ENCODE measurements at places on chromosomes 2 and 18.

DNA sequence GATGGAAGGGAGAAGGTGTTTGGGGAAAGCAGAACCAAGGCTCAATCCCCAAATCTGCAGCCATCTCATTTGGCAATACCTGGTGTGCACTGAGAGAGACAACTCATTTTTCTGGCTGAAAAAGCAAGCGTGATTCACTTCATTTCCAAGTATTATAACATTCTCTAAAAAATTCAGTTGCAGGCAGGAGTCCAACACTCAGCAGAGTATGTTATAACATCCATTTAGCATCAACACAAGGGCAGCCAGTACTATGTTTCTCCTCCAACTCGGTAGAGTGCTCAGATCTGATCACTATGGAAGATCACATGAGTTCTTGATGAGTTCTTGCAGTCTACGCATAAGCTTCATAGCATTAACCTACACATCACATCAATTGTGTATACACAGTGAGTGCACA is 99.4 kb upstream of the PID1 start:
- no peak for DNase-seq

- no peak for DNase-seq
These were observed 78.2 kb downstream of the THNSL2 start for GRCh38 chr2:88248280-88248828.

- DNase-seq: no peak
These were observed 1201.0 kb downstream of the LRP1B start for GRCh38 chr2:140929849-140930248.

DNA sequence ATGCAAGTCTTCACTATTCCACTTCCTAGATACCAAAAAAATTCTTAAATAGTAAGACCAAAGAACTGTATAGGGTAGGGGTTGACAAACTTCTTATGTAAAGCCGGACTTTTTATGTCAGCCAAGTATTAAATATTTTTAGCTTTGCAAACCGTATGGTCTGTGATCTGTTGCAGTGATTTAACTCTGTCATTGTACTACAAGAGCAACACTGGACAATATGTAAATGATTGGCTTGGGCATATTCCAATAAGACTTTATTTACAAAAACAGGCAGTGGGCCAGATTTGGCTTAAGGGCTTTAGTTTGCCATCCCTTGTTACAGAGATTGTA is 48.0 kb downstream of the MGAT5 start:
- DNase-seq: no peak

DNA sequence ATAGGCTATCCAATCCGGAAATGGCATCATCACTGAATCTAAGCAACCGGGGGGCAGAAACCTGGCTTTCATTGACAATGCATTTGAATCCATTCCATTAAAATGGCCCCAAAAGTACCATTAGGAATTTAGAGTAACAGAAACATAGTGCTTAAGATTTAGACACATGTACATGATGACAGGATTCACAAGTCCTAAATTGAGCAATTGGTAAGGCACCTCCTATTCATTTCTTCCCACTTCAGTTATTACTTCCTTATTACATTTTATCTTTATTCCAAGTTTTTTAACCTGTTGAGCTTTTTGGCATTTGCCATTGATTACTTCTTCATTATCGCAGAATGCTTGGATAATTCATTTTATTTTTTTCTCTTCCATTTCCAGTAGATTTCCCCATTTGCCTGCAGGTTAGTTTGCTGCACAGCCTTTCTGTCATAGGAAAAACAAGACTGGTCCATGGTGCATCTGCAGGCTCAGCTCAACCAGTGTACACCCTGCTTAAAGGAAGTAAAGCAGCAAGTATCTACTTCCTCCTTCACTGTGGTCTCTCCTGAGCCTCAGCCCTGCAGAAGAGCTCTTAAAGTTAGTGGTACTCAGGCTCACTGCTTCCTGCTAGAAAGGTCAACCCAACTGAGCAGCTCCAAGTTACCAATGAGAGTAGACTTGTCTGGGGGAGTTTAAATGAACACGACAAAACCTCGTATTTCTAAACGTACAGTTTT is 89.2 kb downstream of the DOCK10 start:
- peak; percentile 60 for DNase-seq

GRCh38 chr18:64695851-64696553 is 547.1 kb upstream of the LINC00305 start:
- no peak for DNase-seq

GRCh38 chr2:197251163-197251562 is 59.4 kb downstream of the ANKRD44 start:
- no peak for DNase-seq

- DNase-seq: no peak
These were observed 76.5 kb upstream of the NRP2 start for GRCh38 chr2:205605638-205606304.

GRCh38 chr2:1618974-1619373 is 125.3 kb downstream of the PXDN start:
- no peak for DNase-seq

GRCh38 chr18:63591725-63592124 is 4.6 kb downstream of the SERPINB13 start:
- DNase-seq: no peak

DNA sequence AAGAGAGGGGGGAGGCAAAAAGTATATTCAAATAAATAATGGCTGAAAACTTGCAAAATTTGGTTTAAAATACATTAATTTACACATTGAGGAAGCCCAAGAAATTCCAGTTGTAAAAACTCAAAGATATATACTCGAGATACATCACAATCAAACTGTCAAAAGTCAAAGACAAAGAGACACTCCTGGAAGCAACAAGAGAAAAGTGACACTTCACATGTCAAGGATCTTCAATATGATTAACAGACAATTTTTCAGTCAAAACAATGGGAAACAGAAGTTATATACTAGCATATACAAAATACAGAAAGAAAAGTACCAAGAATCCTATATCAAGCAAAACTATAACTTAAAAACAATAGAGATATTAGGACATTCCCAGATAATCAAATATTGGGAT is 170.2 kb downstream of the CCDC178 start:
- no peak for DNase-seq

GRCh38 chr2:171523088-171524017 is 1.1 kb downstream of the CYBRD1 start:
- peak; percentile 7 for DNase-seq

- DNase-seq: no peak
These were observed 84.0 kb downstream of the USP40 start for GRCh38 chr2:233482616-233483015.

DNA sequence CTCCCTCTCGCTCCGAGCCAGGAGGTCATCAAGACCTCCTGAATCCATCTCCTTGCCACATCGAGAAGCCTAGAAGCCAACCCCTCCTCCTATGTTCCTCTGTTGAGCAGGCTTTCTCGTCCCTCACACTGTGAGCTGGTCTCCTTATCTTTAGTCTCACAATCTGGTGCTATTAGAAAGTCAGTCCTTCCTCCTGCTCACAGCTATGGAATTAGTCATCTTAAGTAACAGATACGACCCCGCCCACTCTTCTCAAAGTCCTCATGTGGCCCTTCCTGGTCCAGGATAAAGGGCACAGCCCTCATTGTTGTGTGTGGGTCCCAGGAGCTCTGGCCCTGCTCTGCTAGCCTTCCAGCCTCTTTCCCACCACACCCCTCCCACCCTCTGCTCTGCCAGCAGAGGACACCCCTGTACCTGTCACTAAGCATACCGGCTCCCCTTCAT is 41.4 kb upstream of the TRIB2 start:
- no peak for DNase-seq

DNA sequence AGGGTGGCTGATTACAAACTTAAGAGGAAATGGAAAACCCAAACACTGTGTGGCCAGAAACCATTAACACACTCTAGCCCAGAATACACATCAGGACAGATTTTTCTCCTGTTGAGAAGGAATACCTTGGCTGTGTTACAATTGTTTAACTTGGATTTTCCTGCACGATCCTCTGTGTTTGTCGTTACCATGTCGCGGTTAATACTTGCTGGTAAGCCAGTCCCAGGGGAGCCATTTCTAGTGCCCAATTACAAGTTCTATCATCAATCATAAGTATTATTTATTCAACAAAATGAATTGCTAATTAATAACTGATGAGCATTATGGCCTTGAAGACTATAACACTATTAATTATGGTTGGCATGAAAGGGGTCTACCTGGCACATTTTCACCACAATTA is 146.8 kb downstream of the LNPK start:
- DNase-seq: no peak

DNA sequence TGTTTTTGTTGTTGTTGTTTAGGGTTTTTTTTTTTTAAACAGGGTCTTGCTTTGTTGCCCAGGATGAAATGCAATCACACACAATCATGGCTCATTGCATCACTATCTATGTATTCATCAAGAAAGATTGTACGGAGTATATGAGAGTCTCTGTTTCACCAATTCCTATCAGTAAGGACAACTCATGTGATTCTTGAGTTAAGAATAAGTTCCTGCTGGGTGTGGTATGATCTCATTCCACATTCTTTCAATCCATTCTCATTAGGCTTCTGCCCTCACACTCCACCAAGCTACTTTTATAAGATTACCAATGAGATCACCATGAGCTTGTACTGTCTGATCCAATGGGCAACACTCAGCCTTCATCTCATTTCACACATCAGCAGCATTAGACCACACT is 9.1 kb upstream of the AP1S3 start:
- no peak for DNase-seq

- DNase-seq: no peak
These were observed 117.9 kb downstream of the CSRNP3 start for GRCh38 chr2:165587335-165587938.

GRCh38 chr2:226660526-226660925 is 139.1 kb downstream of the IRS1 start:
- DNase-seq: no peak

GRCh38 chr2:176692533-176692932 is 423.3 kb downstream of the MTX2 start:
- DNase-seq: no peak

GRCh38 chr2:174174741-174175140 is 73.6 kb downstream of the OLA1 start:
- DNase-seq: no peak

- no peak for DNase-seq
These were observed 18.6 kb upstream of the LINC00305 start for GRCh38 chr18:64167408-64167925.

GRCh38 chr18:37440206-37440605 is 125.4 kb downstream of the CELF4 start:
- DNase-seq: no peak

- DNase-seq: no peak
These were observed 65.1 kb downstream of the CUL3 start for GRCh38 chr2:224520064-224520463.

DNA sequence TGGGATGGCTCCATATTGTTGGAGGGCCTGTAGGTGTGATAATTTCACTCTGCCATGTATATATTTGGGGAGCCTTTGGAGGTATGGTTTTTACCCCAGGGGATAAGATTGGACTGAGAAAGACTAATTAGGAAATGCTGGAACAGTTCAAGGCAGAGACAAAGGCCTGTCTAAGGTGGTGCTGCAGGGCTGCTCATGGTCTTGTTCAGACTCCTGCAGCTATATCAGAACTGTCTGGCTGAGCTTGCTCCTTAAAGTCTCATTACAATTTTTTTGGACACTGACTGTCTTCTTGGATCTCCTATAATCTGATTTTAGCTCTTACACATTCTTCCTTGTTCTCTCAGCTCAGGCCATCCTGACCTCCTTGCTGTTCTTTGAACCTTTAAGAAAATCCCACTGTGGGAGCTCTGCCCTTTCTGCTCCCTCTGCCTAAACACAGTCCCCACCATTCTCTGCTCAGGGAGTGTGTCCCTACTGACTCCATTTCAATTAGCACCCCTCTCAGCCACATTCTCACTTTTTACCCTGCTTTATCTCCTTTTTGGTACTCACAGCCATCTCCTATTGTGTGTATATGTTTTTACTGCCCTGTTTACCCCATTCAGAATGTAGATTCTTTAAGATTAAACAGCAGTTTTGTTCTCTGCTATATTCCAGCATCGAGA is 468.7 kb upstream of the FANCL start:
- no peak for DNase-seq

DNA sequence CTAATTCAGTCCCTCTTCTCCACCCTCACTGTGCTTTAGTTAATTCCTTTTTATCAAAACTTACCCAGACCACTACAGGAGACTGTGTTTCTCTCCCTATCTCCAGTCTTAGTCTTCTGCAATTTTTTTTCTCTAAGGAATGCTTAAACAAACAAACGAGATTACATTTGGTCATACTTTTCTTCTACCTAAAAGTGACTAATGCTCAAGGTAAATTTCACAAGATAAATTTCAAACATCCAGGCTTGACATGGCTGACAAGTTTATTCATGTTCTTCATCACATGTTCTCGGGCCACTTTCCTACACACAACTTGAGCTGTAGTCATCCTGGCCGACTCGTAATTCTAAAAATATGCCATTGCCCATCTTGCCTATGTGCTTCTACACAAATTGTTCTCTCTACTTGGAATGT is 23.2 kb upstream of the ACSL3 start:
- DNase-seq: no peak

DNA sequence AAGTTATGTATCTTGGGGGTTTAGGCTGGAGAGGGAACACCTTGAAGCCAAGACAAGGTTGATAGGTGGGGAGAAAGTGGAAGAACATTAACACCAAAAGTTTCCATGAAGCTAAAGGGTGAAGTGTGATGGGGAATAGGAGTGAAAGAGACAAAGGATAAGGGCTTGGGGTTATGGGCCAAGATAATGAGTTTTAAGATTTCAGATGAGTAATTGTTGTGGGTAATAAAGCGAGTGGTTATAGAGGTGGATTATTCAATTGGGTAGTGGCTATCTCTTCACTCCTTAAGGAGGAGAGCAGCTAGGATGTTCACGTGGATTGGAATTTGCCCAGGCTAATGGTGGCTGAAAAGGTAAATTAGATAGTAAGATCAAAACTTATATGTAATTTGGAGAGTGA is 29.8 kb downstream of the EML4 start:
- DNase-seq: no peak

Measured in CD4-positive, alpha-beta T cell treated with Interferon alpha-2 for 1 hour (primary cell).